ENCODE measurements at places on chromosomes 16 and 17.

DNA sequence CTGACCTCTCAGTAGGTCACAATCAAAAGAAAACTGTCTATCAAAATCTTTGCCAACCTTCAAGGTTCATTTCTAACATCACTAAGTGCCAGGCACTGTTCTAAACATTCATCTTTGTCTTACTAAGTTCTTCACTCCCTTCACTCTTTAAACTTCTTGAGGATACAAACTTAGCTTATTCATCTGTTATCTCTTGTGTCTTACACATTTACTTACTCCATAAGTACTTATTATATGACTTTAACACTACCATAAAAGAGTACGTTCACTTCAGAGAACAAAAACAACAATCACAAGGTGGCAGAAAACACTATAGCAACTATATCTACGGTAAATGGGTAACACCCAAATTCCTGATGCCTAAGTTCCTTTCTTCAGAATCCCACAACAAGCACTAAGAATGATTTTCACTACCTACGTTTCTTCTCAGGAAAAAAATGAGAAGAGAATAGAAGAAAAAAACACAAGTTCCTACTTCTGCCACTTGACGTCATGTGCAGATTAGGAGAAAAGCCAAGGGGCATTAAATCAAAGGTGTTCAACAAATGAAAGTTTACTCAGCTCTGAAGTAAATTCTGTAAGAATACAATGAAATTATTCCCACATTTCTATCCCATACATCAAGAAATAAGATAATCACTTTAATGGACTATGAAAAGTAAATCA is 29.2 kb downstream of the KANSL1 start:
- DNase-seq = no peak

DNA sequence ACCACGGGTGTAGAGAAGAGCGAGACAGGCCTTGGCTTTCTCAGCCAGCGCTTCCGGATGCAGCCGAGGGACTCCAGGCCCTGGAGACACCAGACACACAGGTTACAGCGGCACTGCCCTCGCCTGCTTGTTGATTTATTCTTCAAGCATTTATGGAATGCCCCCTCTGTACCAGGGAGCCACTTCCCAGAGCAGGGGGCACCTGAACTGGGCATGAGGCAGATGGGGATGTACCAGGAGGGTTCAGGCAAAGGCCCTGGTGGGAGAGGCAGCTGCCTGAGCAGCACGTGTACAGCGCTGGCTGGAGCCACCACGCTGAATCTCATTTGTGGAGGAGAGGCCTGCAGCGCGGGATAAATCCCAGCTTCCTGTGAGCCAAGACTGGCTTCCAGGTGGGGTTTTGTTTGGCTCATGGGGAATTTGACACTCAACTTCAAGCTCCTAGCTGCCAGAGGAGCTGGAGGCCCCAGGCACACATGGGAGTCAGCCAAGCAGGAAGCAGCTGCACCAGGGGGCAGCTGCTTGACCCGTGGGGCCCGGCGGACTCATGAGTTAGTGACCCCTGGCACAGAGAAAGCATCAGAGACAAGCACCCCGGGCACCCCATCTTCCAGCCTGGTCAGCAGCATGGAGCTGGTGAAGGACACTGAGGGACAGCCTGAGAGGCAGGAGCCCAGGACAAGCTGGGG is 59.7 kb downstream of the IL21R start:
- no peak for DNase-seq

DNA sequence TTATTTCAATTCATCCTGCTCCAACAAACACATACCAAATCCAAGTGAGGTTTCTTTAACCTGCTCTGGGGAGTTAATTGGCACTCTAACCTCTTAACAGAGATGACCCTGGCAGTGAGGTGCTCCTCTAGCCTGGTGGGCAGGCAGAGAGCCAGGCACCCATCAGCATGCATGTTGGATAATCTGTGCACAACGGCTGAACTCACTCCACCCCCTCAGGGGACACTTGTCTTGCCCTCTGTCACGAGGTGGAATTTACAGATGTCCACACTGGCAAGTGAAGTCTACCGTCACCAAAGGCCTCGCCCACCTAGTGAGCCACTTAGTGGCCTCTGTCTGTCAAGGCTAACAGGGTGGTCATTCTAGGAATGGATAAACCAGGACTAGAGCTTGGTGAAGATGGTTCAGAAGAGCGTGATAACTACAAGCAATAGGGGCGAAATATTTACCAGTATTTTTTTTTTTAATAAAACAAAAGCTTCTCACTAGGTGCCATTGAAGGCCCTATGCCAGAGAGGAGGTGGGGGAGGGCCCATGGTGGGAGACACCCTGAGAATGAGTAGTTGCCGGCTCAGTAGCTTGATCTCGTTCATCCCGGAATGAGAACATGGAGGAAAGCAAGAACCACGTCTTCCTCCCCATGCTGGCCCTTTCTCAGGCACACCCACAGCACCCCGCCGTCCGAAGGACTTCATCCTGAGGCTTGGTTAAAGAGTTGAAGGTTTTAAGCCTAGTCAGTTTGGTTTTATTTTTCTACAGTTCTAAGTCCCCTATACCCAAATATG is 25.2 kb downstream of the PLD6 start:
- DNase-seq = no peak

DNA sequence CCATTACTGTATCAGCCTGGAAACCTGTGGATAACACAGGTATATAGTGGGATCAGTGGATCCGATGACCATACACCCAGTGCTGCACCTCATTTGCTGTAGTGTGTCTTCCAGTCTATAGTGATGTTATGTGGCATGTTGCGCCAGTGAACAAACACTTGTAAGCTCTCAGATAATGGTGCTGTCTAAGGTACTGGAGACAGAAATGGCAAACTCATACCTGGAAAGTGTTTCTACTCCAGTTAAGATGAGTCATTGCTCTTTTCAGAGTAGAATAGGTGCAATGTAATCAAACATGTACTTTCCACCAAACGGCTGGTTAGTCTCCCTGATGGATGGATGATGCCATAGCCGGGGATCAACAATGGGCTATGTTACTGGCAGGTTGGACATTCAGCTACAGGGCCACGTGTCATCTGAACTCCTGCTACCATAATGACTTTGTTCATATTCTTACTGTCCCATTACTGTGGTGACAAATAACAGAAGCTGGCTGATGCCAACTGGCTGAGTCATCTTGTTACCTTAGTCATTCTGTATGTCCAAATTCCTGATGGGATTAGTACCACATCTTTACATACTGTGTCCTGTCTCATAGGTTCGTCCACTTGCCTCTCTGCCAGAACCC is 6.3 kb downstream of the CCL11 start:
- DNase-seq = no peak

DNA sequence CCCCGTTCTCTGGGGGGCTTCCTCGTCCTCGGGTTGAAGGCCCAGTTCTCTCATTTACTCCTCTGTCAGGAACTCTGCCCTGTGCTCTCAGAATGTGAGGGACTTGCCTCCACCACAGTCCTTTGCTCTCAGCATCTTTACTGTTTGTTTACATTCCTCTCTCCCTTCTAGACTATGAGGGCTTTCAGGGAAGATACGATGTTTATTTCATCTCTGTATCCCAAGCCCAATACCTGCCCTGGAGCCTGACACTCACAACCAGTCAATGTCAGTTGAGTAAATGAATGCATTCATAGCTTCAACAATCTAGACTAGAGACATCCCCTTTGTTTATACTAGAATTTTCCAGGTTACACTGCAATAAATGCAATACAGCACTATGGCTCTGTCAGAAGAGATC is 409.6 kb upstream of the CDH11 start:
- no peak for DNase-seq

DNA sequence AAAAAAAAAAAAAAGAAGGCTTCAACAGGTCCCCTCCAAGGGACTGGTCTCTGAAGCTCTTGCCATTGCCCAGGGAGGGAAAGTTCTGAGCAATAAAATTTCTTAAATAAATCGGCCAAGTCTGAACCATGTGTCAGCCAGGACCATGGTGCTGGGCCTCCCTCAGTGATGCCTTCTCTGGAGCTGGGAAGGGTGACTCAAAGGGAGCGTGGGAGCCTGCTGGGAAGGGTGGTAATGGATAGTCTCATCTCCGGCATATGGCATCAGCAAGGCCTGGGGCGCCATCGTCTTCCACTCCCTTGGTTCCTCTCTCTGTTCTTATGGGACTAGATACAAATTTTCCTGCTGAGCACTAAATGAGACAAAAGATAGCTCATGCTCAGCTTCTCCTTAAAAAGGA is 2.3 kb downstream of the VKORC1 start:
- no peak for DNase-seq

GRCh38 chr16:2058420-2058819 is 10.6 kb downstream of the TSC2 start:
- DNase-seq = no peak

- no peak for DNase-seq
Measured at GRCh38 chr17:5424909-5425308, 4.9 kb downstream of the RPAIN start.

DNA sequence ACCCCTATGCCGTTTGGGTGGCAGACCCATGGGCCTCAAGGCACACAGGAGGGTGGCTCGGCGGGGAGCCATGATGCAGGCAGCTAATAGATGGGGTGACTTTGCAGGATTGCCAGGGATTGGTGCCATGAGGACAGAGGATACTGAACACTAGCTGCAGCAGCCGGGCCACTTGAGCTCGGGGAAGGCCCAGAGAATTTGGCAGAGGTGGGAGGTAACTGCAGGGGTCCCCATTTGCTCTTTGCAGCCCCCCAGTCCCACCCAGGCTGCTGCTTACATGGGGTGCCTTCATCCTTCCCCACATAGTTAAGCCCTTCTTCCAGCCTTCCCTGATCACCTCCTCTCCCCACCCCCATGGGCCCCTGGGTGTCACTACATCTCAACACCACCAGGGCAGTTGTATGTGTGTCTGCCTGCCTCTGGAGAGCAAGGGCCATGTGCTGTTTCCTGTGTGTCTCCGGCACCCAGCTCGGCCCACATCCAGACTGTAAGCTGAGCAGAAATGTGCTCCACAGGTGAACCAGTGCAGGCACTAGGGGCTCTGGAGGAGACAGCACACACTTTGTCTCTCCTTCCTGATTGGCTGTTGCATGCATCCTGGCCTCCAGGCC is 52.0 kb downstream of the SREBF1 start:
- no peak for DNase-seq

DNA sequence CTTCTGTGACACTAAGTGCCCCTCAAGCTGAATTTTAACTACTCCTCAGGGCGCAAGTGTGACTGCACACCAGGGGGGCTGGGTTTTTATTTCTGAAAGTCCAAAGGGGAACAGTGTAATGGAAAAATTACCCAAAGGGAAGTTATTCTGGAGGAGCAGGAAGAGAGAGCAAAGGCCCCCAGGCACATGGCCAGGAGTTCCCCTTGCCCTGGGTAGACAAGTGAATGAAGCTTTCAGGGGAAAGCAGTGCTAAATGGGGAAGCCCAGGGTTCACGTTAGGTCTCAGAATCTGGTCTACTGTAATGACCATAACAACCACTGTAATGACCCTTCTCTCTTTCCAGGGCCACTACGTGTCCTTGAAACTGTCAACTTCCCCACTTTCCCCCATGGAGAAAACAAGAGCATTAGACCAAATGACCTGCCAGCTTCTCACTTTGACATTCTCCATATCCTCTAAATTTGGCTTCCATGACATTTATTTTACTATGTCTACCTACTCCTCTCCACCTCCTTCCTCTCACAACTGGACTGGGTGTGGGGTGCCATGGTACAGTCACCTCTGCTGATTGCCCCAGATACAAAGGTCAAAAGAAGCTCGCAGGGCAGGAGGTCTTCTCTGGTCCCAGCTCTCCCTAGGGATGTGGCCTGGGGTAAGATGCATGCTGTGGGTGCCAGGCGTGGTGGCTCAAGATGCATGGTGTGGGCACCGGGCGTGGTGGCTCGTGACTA is 34.1 kb upstream of the MMP2 start:
- DNase-seq = no peak

- peak; percentile 58 for DNase-seq
Measured at GRCh38 chr17:1648173-1648962, 1.3 kb downstream of the RILP start.

DNA sequence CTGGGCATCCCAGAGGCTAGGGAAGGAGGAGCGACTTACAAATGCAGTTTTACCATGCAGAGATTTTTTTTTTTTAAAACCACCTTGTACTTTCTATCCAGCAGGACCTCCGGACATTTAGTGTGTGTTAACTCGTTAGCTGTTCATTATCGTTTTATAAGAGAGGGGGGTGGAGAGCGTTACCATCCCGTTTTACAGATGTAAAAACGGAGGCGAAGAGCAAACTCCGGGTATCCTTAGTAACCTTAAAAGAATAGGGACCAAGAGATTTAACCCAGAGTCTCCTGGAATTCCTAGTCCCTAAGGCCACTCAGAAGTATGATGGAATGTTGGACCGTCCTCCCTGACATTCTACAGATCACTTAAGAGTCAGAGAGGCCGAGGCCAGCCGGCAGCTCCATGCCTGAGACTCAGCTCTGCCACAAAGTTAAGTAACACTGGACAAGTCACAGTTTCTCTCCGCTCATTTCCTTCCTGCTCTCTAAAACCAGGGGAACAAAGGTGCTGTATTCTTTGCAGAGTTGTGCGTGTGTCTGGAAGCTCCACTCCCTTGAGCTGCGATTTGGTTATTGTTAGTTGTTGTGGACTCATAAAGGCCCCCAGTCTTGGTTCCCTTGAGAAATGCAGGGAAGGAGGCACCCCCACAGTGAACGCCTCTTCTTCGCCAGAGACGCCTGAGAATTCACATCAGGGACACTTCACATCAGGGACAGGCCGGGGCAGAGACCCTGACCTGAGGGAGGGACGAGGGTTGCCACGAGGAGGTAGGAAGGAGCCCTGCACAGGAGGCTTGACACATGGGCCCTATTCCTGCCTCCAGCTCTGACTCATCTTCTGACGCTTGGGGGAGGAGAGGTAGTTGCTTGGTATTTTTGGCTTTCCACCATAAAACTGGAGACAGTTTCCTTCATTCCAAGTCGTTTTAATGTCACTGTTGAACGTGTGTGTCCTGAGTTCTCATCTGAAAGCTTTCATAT is 1.2 kb downstream of the DUSP14 start:
- no peak for DNase-seq

- no peak for DNase-seq
Measured at GRCh38 chr17:11514565-11514964, 83.7 kb upstream of the DNAH9 start.

DNA sequence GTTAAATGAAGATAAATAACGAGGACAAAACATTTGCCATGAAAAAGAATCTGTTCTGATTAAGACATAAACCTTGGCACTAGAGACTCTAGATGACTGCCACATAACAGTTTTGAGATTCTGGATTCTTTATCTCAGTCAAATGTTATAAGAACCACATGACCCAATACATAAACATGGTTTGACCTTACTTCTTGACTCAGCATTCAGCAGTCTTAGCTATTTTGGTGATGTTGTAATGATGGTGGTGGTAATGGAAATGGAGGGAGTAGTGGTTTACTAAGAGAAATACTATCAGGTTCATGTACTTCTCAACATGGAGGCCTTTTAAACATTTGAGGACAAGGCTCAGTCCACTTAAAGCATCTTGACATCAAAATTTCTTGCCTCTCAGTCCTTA is 925.4 kb downstream of the CDH11 start:
- no peak for DNase-seq
